Astrocyte (in vitro differentiated cells and primary cell): ENCODE measurements at places on chromosomes 5 and 9. TPM values are rescaled to one million over a fixed set of nuclear protein-coding genes. Genes with fewer than 3 reads are reported as not detected.
A peak's percentile ranks its signal among the peaks of the same experiment; 100 is the strongest.

AIF1L gene
- 20.2 and 23.7 TPM in 2 replicates for total RNA-seq

ZNF366 gene
- not detected in 2 replicates for total RNA-seq

RABEPK gene
- 30.7 and 31.8 TPM in 2 replicates for total RNA-seq

FBP2 gene
- total RNA-seq: not detected in 2 replicates

ADAMTSL2 gene
- total RNA-seq: 0.52 and 0.58 TPM in 2 replicates

CETN3 gene
- total RNA-seq: 18.2 and 20.5 TPM in 2 replicates

SLC25A48 gene
- not detected in 2 replicates for total RNA-seq

SOHLH1 gene
- not detected in 2 replicates for total RNA-seq

PCDHA9 gene
- 0.95 and 1.1 TPM in 2 replicates for total RNA-seq

- DNase-seq: no peak
Measured at GRCh38 chr5:173778784-173779304, 109.3 kb upstream of the CPEB4 start.

GRCh38 chr9:81108391-81108790 lies 581.0 kb downstream of the TLE1 start:
- peak; percentile 34 for DNase-seq

- DNase-seq: no peak
Measured at GRCh38 chr5:174725261-174725990, 1.0 kb downstream of the MSX2 start.

- no peak for DNase-seq
Measured at GRCh38 chr9:6399071-6399470, 13.9 kb upstream of the UHRF2 start.

DNA sequence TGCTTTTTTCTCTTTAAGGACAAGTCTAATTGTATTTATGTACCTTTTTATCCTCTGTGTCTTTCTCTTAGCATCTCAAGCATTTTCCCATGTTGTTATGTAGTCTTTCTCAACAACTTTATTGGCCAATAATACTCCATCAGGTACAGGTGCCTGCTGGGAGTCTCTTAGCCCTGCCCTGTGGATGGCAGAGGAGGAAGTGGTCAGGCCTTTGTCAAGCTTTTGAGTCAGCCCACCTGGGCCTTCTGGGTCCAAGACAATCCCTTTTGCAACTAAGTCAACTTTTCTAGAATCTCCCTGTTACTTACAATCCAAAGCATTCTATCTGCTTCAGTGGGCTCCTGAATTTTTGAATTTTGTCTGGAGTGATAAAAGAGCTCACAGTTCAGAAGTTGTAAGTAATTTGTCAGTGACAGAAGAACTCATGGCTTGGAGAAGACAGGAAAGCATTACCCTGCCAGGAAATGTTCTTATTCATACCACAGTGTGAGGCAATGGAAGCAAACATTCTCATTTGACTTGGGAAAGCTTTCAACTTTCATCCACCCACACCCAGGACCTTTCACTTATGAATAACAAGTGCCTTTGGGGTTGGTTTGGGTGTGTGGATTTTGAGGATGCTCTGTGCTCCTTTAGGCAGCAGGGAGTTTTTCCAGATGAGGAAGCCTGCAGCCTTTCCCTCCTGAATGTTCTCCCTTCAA lies 200.0 kb upstream of the S1PR3 start:
- peak; percentile 99 for DNase-seq

DNA sequence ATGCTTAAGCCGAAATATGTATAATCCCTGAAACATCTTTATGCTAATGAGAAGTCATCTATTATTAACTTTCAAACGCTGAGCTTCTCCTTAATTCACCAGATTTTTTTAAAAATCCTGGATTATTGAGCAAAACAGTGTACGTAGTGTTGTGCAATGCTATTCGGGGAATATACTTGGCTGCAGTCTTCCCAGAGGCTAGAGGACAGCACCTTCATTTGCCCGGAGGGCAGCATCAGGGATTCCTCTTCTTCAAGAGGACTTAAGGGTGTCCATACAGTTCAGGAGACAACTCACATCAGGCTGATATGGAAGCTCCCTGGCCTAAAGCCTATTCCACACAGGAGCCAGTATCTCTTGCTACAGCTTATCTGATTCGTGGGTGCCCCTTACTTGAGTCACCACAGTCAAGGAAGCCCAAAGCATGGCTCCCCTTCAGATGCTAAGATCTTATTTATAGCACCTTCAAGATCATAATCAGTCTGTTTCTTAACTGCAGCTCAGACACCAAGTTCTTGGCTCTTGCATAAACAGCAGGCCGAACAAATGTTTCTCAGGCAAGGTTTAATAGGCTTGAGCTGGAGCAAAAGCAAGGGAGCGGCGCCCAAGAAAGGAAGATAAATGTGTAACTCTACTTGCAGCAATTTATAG lies 29.4 kb downstream of the NUTM2F start:
- DNase-seq: no peak

DNA sequence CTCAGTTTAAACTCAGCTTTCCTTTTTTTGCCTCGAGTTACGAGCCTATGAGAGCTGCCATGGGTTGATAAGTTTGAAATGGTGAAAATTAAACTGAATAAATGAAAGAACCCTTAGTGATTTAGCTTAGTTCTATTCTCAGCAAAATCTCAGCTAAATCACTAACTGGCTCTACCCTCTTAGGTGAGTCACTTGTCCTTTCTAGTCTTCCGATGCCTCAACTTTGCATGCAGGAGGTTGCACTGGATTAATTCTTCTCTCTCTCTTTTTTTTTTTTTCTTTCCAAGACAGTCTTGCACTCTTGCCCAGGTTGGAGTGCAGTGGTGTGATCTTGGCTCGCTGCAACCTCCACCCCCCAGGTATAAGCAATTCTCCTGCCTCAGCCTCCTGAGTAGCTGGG lies 83.9 kb downstream of the PAPPA start:
- DNase-seq: no peak

GRCh38 chr9:14346811-14347405 lies 33.0 kb upstream of the NFIB start:
- DNase-seq: no peak

DNA sequence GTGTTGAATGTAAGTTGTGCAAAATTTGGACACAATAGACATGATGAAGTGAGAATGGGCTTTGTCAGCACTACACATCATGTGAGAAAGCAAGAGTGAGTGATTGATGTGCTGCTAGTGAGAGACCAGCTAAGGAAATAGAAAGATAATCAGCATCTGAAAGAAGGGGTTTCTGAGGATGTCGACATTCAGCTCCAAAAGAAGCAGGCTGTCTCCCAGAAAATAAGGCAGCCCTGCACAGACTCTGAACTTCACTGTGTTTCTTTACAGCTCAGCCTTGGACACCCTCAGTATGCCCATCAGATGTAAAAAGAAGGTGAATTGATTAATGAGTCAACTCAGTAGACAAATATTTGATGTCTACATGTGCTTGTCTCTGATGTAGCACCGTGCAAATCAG lies 80.8 kb upstream of the ADCY2 start:
- no peak for DNase-seq

GRCh38 chr5:157063776-157064430 lies 5.0 kb upstream of the HAVCR1 start:
- DNase-seq: no peak

GRCh38 chr5:124060413-124061067 lies 548.6 kb downstream of the CSNK1G3 start:
- DNase-seq: no peak

GRCh38 chr9:114098021-114098935 lies 814 bp downstream of the KIF12 start:
- no peak for DNase-seq

GRCh38 chr9:90974016-90974415 lies 172.4 kb downstream of the SYK start:
- DNase-seq: peak; percentile 42

DNA sequence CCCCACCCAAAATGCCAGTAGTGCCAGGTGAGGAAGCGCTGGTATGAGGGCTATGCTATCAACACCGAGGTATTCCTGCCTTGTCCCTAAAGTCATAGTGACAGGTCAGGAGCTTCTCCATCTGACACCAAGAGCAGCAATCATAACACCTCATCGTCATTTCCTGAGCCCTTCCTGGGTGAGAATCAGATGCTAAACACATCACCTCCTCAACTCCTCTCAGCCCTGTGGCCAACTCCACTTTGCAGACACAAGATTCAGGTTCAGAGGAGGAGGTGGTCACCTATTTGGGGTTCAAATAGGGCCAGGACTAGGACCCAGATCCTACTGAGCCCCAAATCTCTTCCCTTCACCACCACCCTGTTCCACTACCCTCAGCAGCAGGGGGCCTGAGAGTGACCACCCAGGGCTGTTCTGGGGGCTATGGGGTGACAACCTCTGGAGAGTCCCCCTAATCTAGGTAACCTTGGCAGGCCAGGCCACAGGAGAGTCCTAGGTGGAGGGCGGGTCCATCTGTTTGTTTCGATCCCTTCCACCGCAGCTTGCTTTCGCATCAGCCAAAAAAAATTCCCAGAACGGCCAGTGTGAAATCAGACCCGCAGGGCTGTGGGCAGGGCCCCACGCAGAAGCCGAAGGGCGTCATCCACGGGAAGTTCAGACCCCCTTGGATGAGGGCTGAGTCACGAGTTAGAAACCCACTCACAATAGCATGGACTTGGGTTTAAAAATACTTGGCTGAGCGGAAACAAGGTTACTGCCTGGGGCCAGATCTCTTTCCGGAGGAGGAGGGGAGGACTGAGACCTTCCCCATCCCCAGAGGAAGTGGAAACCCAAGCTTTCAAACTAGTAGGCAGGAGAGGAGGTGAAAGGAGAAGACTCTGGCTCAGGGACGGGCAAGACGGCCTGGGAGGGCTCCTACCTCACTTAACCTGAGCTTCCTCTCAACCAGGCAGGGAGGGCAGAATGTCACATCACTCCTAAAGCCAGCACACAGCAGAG lies 8.7 kb downstream of the STK10 start:
- peak; percentile 64 for DNase-seq

GRCh38 chr9:96758845-96759673 lies 18.8 kb downstream of the ZNF510 start:
- peak; percentile 14 for DNase-seq

DNA sequence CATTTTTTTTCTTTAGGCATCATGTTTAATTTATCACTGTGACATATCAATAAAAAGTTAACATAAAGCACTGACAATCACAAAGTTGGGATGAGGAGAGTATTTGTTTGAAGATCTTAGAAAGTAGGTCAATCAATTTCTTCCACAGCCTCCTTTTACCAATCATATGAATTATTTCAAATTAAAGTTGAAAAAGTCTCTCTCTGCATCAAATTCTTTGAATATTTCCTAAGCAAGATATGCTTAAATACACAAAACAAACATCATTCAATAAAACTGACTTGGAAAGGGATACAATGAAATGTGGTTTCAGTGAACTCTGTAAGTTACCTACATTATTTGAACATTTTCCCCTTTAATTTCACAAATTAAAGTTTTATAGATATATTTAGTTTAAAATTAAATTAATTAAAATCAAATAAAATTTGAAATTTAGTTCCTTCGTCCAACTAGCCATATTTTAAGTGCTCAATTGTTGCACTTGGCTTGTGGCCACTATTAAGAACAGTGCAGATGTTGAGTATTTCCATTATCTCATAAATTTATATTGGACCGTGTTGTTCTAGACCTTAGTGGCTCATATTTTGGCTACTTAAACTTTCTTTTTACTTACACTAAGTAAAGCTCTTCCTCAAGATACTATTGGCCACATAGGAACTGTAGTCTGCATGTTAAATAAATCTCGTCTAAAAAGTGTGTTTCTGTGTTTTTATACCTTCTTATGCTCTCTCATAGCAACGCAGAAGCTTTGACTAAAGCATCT lies 949.7 kb upstream of the NUDT12 start:
- peak; percentile 35 for DNase-seq

DNA sequence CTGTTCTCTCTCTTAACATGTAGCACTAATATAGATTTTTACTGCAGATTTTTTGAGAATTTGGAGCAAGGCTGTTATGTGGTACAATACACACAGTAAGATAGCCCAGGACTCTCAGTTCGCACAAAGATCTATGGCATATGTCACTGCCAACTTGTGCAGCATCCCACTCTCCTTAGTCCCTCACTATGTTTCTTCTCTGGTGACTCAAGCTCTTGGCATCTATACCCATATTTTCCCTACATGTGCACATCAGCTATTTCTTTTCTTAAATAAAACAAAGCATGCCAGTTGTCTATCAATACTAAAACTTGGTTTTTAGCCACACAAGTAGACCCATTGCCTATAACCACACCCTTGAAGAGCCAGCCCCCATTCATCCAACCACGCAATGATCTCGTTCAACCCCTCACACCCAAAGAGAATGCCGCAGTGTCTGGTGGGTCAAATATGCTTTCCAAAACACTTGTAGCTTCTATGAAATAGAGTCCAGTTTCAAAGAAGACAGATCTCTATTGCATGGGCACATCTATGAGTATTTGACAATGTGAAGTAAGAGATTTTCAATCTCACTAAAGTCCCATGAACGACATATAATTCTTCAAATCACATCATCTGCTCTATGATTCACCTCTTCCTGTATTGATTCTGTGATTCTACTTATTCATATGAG lies 18.2 kb upstream of the IL7R start:
- DNase-seq: no peak

DNA sequence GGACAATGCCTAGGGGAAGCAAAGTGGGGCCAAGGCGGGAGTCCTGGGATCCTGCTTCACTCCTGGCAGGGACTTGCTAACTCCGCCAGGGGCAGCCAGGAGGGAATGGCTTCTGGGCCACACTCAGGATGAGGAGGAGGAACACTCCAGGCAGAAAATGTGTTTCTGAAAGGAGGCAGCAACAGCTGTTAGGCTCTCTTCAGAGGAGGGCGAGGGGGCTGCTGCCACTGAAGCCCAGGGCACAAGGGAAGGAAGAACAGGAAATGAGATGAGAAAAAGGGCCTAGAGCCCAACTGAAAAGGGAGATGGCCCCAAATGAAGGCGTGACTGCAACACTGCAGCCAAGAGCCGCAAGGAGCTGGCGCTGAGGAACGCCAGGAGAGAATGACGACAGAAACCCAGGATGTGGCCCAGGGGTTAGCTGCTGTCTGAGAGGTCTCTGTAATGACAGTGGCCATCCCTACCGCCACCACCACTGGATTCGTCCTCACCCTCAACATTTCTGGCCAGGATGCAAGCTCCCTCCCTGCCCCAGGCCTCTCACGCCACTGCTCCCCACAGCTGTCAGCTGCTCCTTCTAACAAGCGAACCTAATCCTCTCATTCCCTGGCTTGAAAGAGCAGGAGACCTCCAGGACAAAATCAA lies 15.8 kb downstream of the PSMB7 start:
- DNase-seq: peak; percentile 70

DNA sequence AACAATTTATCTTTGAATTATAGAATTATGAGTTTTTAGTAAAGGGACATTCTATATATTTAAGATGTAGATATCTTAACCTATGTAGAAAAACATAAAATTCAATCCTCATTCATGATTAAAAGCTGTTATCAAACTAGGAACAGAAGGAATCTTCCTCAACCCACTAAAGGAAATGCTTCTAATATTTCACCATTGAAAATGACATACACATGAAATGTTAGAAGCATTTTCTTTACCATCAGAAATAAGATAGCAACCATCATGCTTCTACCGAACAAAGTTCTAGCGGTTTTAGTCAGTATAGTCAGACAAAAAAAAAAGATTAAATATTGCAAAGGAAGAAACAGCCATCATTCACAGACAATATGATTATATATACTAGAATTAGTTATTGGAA lies 32.2 kb downstream of the SHOC1 start:
- no peak for DNase-seq

DNA sequence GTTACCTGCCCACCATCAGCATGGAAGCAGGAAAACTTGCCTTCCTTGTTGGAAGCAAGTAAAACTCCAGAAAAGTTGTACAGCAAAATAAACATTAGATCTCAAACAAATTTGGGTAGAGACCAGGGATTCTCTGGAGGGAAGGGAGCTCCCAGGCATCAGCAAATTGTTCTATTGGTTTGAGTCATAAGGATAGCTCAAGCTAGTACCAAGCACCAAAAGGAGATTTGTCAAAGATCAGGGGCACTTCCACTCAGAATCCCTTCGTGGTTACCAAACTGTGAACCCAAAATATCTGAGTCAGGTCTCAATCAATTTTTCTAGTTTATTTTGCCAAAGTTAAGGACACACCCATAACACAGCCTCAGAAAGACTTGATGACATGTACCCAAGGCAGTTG lies 37.8 kb downstream of the DNAJB5 start:
- DNase-seq: no peak
